Natural killer cell (primary cell): ENCODE measurements at places on chromosomes 12 and 14. TPM values are rescaled to one million over a fixed set of nuclear protein-coding genes. Genes with fewer than 3 reads are reported as not detected.

DNA sequence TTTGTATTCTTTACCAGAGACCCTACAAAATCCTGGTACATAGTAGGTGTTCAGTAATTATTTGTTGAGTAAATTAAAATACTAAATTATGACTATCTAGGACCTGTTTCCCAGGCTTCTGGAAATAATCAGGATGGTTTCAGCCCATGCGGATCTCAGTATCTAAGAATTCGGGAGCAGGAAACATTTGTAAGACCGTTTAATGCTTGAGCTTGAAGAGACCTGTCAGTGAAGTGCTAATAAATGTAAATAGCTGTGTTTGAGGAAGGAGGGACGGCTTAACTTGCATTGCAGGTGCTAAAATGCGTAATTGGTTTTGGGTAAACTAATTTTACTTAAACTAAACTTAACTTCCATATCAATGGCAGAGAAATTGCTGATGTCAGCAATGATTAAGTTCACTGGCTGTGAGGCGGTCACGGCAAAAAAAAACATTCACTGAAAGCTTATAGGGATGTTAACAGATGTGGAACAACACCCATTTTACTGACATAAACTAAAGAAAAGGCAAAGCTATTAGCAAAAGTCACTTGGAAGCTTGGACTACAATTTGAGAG is 28.6 kb upstream of the AEBP2 start:
- H3K27me3 ChIP-seq: no peaks in the 10 kb centered on the region
- no peak for DNase-seq
- H3K4me1 ChIP-seq: peaks cover under 1% of the 10 kb centered on the region
- no peak overlapping the region for H3K4me3 ChIP-seq

- no peak for DNase-seq
- H3K27ac ChIP-seq: no peak overlapping the region
- no peaks in the 10 kb centered on the region for H3K4me1 ChIP-seq
- no peak overlapping the region for H3K4me3 ChIP-seq
- H3K27me3 ChIP-seq: no peaks in the 10 kb centered on the region
- no peaks in the 10 kb centered on the region for H3K36me3 ChIP-seq
Measured at GRCh38 chr14:78324353-78324752, 154.2 kb downstream of the NRXN3 start.

GRCh38 chr14:89508863-89509262 is 91.8 kb upstream of the FOXN3 start:
- no peak overlapping the region for H3K4me3 ChIP-seq
- H3K27me3 ChIP-seq: no peaks in the 10 kb centered on the region
- no peaks in the 10 kb centered on the region for H3K36me3 ChIP-seq
- peaks cover 48% of the 10 kb centered on the region for H3K4me1 ChIP-seq
- no peak for DNase-seq

GRCh38 chr14:80996049-80996901 is 40.9 kb downstream of the TSHR start:
- peaks cover 17% of the 10 kb centered on the region for H3K27me3 ChIP-seq
- no peaks in the 10 kb centered on the region for H3K36me3 ChIP-seq
- no peaks in the 10 kb centered on the region for H3K4me1 ChIP-seq
- no peak overlapping the region for H3K27ac ChIP-seq

DNA sequence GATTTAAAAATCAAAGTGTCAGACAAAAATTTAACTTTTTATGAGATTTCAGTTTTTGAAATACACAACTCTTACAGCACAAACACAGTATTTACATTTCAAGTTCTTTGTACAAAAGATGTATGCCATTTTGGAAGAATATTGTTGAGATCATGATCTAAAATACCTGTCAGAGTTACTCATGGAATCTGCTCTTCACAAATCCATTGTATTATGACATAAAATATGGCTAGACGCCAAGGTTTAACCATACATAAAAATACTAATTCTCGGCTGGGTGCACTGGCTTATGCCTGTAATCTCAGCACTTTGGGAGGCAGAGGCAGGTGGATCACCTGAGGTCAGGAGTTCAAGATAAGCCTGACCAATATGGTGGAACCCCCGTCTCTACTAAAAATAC is 6.2 kb upstream of the SYCP3 start:
- peak overlapping the region; percentile 83 for H3K27ac ChIP-seq
- H3K4me3 ChIP-seq: no peak overlapping the region
- peaks cover 53% of the 10 kb centered on the region for H3K36me3 ChIP-seq
- no peaks in the 10 kb centered on the region for H3K27me3 ChIP-seq
- H3K4me1 ChIP-seq: peaks cover 19% of the 10 kb centered on the region

- no peaks in the 10 kb centered on the region for H3K4me1 ChIP-seq
- DNase-seq: no peak
- no peak overlapping the region for H3K27ac ChIP-seq
- H3K36me3 ChIP-seq: peaks cover 33% of the 10 kb centered on the region
- H3K4me3 ChIP-seq: no peak overlapping the region
Measured at GRCh38 chr12:109923481-109924245, 23.6 kb downstream of the TCHP start.

The PRH2 gene
- not detected for total RNA-seq

DNA sequence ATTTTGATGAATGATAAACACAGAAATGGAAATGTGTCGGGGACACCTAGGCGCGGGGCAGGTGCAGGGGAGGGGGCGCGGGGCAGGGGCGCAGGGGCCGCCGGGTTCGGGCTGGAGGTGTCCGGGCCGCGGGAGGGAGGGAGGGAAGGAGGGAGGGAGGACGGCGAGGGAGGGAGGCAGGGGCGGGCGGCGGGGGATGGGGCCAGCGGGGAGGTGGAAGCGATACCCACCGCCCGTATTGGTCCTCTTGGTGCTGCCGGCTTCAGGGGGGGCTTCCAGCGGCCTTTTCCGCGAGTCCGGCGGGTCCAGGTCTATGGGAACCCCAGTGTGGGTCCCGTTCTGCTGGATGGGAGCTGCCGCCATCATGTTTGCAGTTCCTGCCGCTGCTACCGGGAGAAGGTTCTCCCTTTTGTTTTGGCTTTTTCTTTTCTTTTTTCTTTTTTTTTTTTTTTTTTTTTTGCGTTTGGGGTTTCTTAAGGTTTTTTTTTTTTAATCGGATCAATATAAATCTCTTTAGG is 703 bp downstream of the NOVA1 start:
- H3K36me3 ChIP-seq: no peaks in the 10 kb centered on the region
- no peak overlapping the region for H3K4me3 ChIP-seq
- H3K27ac ChIP-seq: no peak overlapping the region
- H3K27me3 ChIP-seq: peaks cover 16% of the 10 kb centered on the region
- DNase-seq: no peak

The INHBE gene
- total RNA-seq: not detected

DNA sequence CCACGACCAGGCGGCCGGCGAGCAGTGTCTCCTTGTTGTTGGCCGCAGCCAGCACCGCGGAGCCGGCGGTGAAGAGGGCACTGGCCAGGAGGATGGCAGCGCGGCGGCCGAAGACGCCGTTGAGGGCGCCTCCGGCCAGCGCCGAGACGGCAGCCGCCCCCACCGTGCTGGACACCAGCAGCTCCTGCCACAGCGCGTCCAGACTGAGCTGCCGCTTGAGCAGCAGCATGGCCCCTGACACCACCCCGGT is 691 bp downstream of the SLC2A13 start:
- no peaks in the 10 kb centered on the region for H3K27me3 ChIP-seq
- peak overlapping the region; percentile 59 for H3K4me3 ChIP-seq
- peaks cover 17% of the 10 kb centered on the region for H3K4me1 ChIP-seq
- no peak for DNase-seq

- H3K36me3 ChIP-seq: peaks cover 21% of the 10 kb centered on the region
- no peak overlapping the region for H3K4me3 ChIP-seq
- no peak for DNase-seq
- H3K27me3 ChIP-seq: no peaks in the 10 kb centered on the region
- peaks cover 26% of the 10 kb centered on the region for H3K4me1 ChIP-seq
Measured at GRCh38 chr12:132825861-132826260, 2.8 kb downstream of the GOLGA3 start.

GRCh38 chr12:103751600-103751999 is 89.4 kb downstream of the NT5DC3 start:
- H3K4me1 ChIP-seq: no peaks in the 10 kb centered on the region
- H3K27ac ChIP-seq: no peak overlapping the region
- DNase-seq: no peak
- no peaks in the 10 kb centered on the region for H3K27me3 ChIP-seq
- H3K36me3 ChIP-seq: no peaks in the 10 kb centered on the region

- H3K4me3 ChIP-seq: no peak overlapping the region
- no peak for DNase-seq
- no peak overlapping the region for H3K27ac ChIP-seq
- no peaks in the 10 kb centered on the region for H3K36me3 ChIP-seq
- no peaks in the 10 kb centered on the region for H3K27me3 ChIP-seq
Measured at GRCh38 chr12:105805730-105806399, 332.9 kb downstream of the NUAK1 start.

DNA sequence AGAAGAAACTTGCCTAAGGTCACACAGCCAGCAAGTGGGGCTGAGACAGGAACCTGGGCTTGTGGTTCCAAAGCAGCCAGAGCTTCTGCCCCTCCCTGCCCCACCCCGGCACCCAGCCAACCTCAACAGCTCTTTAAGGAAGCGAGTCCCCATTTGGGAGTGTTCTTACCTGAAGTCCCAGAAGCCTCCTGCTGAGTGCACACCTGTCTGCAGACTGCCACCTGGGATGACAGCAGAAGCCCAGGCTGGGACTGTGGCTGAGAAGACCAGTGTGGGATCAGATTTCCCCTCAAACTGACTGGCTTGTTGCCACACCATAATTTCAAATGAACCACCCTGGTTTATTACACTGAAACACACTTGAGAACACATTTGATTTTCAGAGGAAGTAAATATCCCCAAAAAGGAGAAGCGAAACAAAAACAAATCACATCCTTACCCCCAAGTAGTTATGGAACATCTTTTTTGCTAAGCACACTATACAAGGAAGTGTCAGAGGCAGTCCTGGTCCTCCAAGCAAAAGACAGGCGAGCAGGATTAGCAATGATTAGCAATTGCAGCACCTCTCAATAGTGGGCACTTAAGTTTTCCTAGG is 6.3 kb upstream of the RIN3 start:
- peaks cover 26% of the 10 kb centered on the region for H3K4me1 ChIP-seq
- H3K27ac ChIP-seq: peak overlapping the region; percentile 7
- H3K27me3 ChIP-seq: no peaks in the 10 kb centered on the region

The BEST3 gene
- total RNA-seq: not detected

The DLK1 gene
- total RNA-seq: not detected

DNA sequence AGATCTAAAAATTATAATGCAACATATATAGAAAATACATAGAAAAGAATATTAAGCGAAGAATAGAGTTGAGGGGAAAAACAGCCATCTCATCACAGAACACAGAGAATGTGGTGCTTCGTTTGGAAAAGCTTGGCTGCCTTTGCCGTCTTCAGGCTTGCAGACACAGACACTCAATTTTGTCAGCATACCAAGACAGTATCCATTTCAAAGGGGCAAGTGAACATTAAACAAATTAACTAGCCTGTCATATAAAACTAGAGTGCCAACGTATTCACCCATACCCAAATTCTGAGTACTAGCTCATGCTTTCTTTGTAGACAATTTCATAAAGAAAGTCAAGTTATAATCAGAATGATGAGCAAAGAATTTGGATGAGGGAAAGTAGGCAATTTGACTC is 40.5 kb downstream of the DMAC2L start:
- no peak overlapping the region for H3K4me3 ChIP-seq
- no peaks in the 10 kb centered on the region for H3K4me1 ChIP-seq
- H3K27ac ChIP-seq: no peak overlapping the region
- DNase-seq: no peak
- peaks cover 6% of the 10 kb centered on the region for H3K36me3 ChIP-seq

GRCh38 chr12:132257206-132257954 is 72.0 kb downstream of the GALNT9 start:
- no peak overlapping the region for H3K4me3 ChIP-seq
- H3K27me3 ChIP-seq: no peaks in the 10 kb centered on the region
- H3K36me3 ChIP-seq: no peaks in the 10 kb centered on the region
- H3K27ac ChIP-seq: no peak overlapping the region

- H3K4me1 ChIP-seq: no peaks in the 10 kb centered on the region
- no peak overlapping the region for H3K27ac ChIP-seq
- H3K36me3 ChIP-seq: no peaks in the 10 kb centered on the region
- no peaks in the 10 kb centered on the region for H3K27me3 ChIP-seq
Measured at GRCh38 chr12:19288603-19289244, 150.6 kb upstream of the AEBP2 start.

GRCh38 chr12:81718616-81719015 is 40.5 kb downstream of the PPFIA2 start:
- H3K27me3 ChIP-seq: peaks cover 5% of the 10 kb centered on the region
- H3K27ac ChIP-seq: no peak overlapping the region
- H3K4me1 ChIP-seq: no peaks in the 10 kb centered on the region

The GPN3 gene
- total RNA-seq: 4.7 TPM

The PPP2R5C gene
- total RNA-seq: 779 TPM

DNA sequence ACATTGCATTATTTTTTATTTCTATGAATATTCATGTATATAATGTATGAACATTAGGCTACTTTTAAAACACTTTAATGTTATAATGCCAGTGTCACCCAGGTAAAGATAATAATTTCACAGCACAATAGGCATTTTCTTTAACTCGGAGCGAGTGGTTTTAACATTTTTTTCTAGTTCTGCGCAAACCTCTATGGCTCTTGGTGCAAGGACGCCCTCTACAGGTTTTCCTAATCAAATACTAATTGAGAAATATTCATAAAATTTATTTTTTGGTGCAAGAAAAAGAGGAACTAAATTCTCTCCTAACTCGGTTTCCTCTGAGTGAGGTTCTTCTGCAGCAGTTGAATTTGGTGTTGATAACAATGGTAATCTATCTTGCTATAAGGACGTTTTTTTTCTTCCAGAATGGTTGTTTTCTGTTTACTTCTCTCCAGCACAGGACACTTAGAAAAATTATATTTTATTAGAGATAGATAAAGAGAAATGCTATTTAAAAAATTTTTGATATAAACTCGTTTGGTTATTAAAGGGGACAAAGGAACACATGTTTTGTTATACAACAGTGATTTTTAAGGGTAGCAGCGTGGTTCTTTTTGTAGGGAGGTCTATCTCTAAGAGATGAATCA is 2.4 kb upstream of the WIF1 start:
- no peak overlapping the region for H3K27ac ChIP-seq
- H3K4me3 ChIP-seq: no peak overlapping the region
- DNase-seq: no peak
- H3K36me3 ChIP-seq: no peaks in the 10 kb centered on the region
- peaks cover 8% of the 10 kb centered on the region for H3K4me1 ChIP-seq

- H3K4me1 ChIP-seq: no peaks in the 10 kb centered on the region
- no peak overlapping the region for H3K27ac ChIP-seq
- no peak for DNase-seq
Measured at GRCh38 chr14:84592770-84593169, 937.2 kb upstream of the FLRT2 start.

GRCh38 chr12:80864046-80864735 is 73.5 kb downstream of the LIN7A start:
- no peaks in the 10 kb centered on the region for H3K36me3 ChIP-seq
- no peak overlapping the region for H3K27ac ChIP-seq
- no peak for DNase-seq
- no peak overlapping the region for H3K4me3 ChIP-seq
- no peaks in the 10 kb centered on the region for H3K4me1 ChIP-seq
- no peaks in the 10 kb centered on the region for H3K27me3 ChIP-seq

The ISM2 gene
- total RNA-seq: not detected

The TDRD9 gene
- total RNA-seq: 1.4 TPM
